H1 (cell line): ENCODE measurements at places on chromosomes 16 and 17. TPM values are rescaled to one million over a fixed set of nuclear protein-coding genes. Genes with fewer than 3 reads are reported as not detected.
A peak's percentile ranks its signal among the peaks of the same experiment; 100 is the strongest.

SLC38A8 gene
- not detected in 2 replicates for total RNA-seq

GRCh38 chr17:34996422-34997285 is 16.3 kb downstream of the LIG3 start:
- no peak overlapping the region for H3K27ac ChIP-seq
- no peaks in the 10 kb centered on the region for H3K27me3 ChIP-seq

DNA sequence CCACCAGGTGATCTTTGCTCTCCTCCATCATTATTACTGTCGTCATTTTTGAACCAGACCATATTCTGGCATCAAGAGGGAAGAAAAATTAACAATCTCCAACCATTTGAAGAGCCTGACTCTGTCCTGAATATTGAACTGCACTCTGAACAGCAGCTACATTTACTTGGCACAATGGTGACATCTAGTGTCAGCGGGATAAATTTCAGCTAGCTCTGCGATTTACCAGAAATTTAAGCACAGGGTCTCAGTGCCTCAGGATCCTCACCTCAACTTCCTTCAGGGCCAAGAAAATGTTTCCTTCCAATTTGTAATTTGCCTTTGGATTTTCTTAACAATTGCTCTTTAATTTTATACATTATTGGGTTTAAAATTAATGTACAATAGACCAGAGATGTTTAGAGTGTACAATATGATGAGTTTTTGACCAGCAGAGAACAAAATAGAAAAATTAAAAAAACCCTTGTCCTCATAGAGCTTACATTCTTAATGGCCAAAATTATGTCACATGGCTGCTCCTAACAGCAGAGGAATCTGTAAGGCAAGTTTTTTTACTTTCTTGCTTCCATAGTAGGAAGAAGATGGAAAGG is 10.7 kb upstream of the ZNF19 start:
- DNase-seq: peak; percentile 60
- H3K4me1 ChIP-seq: no peaks in the 10 kb centered on the region
- H3K27me3 ChIP-seq: no peaks in the 10 kb centered on the region
- no peak overlapping the region for H3K27ac ChIP-seq

DNA sequence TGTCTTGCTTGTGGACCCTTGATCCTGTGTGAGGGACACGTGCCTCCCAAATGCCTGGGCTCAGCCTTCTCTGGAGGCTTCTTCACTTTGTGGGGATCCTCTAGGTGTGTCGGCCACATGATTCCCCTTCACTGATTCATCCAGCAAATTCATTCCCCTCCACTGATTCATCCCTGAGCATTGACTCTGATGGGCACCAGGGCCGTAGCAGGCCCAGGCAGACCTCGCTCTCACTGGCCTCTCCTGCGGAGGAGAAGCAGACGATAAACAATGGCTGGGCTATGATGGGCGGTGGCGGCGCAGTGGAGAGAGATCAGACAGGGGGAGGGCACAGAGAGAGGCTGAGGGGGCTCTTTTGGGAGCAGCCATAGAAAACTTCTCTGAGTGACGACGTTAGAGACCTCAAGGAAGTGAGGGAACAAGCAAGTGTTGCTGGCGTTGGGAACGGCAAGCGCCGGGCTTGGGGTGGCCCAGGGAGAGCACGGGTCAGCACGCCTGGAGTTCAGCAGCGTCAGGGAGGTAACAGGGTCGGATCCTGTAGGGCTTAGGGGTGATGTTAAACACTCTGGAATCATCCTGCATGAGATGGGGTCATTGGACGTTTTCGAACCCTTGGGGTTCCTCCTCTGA is 17.5 kb upstream of the RPTOR start:
- H3K4me1 ChIP-seq: peaks cover 13% of the 10 kb centered on the region; the same call in 1 of the 2 replicates
- H3K27me3 ChIP-seq: no peaks in the 10 kb centered on the region
- H3K27ac ChIP-seq: no peak overlapping the region
- H3K36me3 ChIP-seq: no peaks in the 10 kb centered on the region
- DNase-seq: no peak
- H3K4me3 ChIP-seq: no peak overlapping the region

GRCh38 chr17:73492821-73493814 is 151.1 kb downstream of the SDK2 start:
- H3K27ac ChIP-seq: no peak overlapping the region
- H3K4me3 ChIP-seq: no peak overlapping the region
- no peaks in the 10 kb centered on the region for H3K27me3 ChIP-seq
- peaks cover 2% of the 10 kb centered on the region for H3K4me1 ChIP-seq
